HFFc6 (cell line): ENCODE measurements at places on chromosomes 4 and X. TPM values are rescaled to one million over a fixed set of nuclear protein-coding genes. Genes with fewer than 3 reads are reported as not detected.

Gene BTK
- total RNA-seq: not detected in 3 replicates

Gene NEIL3
- total RNA-seq: 4.3 to 9.3 TPM (median 7.8 TPM) in 3 replicates

Gene ANOS1
- 0.05 to 0.09 TPM in 2 of 3 replicates, not detected in the other for total RNA-seq

Gene FAT4
- total RNA-seq: 11.3 and 16.0 TPM in 2 replicates

Gene STPG2
- total RNA-seq: not detected in 3 replicates

DNA sequence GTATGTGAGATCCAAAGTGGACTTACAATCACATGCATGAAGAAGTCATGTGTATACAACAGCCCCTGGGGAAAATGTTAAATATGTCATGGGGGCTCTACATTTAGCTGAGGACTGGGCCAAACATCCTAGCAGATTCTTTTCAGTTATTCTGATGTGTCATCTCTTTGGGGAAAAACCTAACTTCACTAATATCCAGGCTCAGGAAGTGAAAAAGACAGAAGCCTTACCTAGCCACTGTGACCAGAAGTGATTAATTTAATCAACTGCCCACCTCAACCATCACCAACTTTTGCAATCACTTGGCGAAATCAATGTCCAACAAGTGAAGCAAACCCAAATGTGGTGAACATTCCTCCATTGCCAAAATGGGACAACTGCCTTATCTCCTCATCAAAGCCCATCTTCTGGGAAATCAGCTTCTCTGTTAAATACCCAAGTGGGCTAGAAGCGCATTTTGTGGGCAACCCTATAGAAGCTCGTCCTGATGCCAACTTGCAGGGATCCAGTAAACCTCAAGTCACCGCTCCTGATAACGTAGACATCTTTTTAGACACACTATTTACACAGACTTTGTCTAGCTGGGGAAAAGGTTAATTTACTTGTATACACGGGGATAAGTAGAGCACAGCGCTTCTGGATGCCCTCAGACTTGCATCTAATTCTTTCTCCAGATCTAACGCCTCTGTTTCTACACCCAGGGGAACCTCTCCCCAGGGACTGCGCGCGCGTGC, 1.4 kb upstream of the HHIP start:
- DNase-seq: no peak
- no peak overlapping the region for H3K27ac ChIP-seq
- no peak overlapping the region; the same call in 1 of the 2 replicates for H3K4me3 ChIP-seq
- no peaks in the 10 kb centered on the region for H3K36me3 ChIP-seq

DNA sequence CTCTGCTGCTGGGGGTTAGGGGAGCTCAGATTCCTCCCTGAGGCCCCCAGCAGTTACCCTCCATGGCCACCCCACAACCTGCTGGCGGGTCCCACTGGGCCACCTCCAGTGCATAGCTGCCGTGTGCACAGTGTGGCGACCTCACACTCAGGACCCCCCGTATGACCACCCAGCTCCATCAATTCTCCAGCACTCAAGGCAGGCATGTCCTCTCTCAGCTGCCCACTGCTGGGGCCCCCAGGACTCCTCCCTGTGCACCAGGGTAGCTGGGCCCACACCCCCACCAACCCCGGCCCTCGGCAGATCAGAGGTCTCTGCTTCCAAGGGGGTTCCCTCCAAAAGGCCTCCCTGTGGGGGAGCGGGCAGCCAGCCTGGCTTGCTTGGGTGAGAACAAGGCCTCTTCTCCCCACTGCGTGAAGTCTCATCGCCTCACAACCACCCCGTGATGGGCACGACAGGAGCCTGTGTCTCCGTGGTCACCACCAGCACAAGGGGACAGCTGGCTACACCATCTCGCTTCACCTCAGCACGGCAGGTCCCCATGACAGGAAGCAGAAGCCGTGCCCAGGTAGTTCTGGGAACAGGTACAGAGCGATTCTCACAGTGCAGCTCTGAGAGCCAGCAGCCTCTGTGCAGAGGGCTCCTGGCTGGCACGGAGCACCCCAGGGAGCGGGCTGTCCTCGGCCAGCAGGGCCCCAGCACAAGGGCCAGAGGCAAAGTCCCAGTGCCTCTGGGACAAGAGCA, 4.6 kb upstream of the HAUS3 start:
- H3K36me3 ChIP-seq: no peaks in the 10 kb centered on the region
- no peak overlapping the region for H3K4me3 ChIP-seq
- H3K27ac ChIP-seq: no peak overlapping the region
- peaks cover 25% of the 10 kb centered on the region for H3K4me1 ChIP-seq

- H3K27ac ChIP-seq: no peak overlapping the region
- H3K27me3 ChIP-seq: no peaks in the 10 kb centered on the region; the same call in 1 of the 2 replicates
- DNase-seq: no peak
- H3K4me1 ChIP-seq: no peaks in the 10 kb centered on the region
- H3K4me3 ChIP-seq: no peak overlapping the region
These were observed 143.5 kb upstream of the PBDC1 start for GRCh38 chrX:76029385-76029784.

GRCh38 chr4:117466388-117466787, 381.0 kb upstream of the TRAM1L1 start:
- no peak overlapping the region for H3K27ac ChIP-seq
- H3K27me3 ChIP-seq: peaks cover 1% of the 10 kb centered on the region; the same call in 1 of the 2 replicates
- no peaks in the 10 kb centered on the region for H3K36me3 ChIP-seq

DNA sequence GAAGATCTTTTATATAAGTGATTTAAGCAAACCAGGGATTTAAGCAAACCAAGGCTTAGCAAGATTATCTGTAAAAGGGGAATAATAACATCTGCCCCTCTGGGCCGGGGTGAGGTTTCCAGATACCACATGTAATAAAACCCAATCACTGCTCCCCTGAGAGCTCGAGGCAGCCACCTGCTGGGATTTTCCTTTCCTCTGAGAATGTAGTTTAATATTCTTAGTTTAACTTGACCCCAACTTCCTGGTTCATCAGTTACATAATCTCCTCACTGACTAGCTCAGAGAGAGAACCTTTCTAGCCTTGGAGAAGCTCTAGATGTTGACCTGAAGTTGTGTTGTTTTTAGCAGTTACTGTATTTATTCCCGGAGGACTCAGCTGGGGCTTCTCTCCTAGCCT, 322.4 kb downstream of the ARHGAP10 start:
- H3K36me3 ChIP-seq: no peaks in the 10 kb centered on the region; the same call in 1 of the 2 replicates
- no peak overlapping the region for H3K27ac ChIP-seq
- no peak for DNase-seq
- peaks cover 20% of the 10 kb centered on the region for H3K4me1 ChIP-seq
- no peak overlapping the region for H3K4me3 ChIP-seq

DNA sequence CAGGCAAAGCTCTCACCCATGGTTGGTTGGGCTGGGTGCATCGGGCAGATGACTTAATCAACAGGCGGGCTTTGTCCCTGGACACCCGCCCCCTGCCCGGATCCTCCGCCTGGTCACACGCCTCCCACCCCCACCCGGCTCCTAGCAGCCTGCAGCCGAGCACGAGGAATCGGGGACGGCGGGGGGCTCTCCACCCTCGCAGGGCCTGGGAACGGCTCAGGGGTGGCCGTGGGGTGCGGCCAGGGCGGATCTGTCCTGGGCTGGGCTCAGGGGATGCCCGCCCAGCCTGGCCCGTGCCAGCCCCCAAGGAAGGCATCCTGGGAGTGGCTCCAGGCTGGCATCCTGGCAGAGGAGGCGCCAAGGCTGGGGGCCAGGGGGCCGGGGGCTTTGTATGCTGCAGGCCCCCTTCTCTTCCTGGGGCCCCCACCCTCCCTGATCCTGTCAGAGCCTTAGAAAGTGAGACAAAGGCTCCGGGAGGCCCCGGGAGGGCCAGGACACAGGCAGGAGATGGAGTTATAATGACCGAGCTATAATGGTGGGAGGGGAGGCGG, 32.5 kb upstream of the FGFR3 start:
- no peaks in the 10 kb centered on the region for H3K36me3 ChIP-seq
- peaks cover 3% of the 10 kb centered on the region; the same call in 1 of the 2 replicates for H3K27me3 ChIP-seq
- no peak overlapping the region for H3K27ac ChIP-seq
- H3K4me1 ChIP-seq: no peaks in the 10 kb centered on the region
- DNase-seq: no peak

DNA sequence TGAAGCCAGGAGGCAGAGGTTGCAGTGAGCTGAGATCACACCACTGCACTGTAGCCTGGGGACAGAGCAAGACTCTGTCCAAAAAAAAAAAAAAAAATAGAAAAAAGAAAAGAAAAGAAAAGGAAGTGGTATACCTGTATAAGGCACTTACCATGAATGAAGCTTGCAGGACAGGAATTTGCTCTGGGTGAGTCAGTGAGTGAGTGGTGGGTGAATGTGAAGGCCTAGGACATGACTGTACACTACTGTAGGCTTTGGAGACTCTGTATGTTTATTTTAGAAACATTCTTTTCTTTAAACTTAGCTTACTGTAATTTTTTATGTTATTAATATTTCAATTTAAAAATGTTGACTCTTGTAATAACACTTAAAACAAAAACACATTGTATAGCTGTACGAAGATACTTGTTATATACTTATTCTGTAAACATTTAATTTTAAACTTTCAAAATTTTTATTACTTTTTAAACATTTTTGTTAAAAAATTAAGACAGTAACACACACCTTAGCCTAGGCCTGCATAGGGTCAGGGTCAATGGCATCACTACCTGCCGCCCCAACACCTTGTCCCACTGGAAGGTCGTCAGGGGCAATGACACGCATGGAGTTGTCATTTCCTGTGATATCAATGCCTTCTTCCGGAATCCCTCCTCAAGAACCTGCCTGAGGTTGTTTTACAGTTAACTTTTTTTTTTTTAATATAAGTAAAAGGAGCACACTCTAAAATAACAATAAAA, 78.7 kb downstream of the CLNK start:
- no peaks in the 10 kb centered on the region; the same call in 1 of the 2 replicates for H3K27me3 ChIP-seq
- peaks cover 47% of the 10 kb centered on the region for H3K4me1 ChIP-seq
- 0 out of 2 replicates have a peak, but pooled peaks cover 11% of the 10 kb centered on the region for H3K36me3 ChIP-seq
- peak overlapping the region; percentile 54; the same call in 1 of the 2 replicates for H3K27ac ChIP-seq
- DNase-seq: peak; percentile 83

- H3K27ac ChIP-seq: no peak overlapping the region
- peaks cover 2% of the 10 kb centered on the region for H3K27me3 ChIP-seq
- H3K36me3 ChIP-seq: no peaks in the 10 kb centered on the region
- no peaks in the 10 kb centered on the region for H3K4me1 ChIP-seq
- no peak overlapping the region for H3K4me3 ChIP-seq
These were observed 351.5 kb upstream of the EMCN start for GRCh38 chr4:100869276-100869675.

DNA sequence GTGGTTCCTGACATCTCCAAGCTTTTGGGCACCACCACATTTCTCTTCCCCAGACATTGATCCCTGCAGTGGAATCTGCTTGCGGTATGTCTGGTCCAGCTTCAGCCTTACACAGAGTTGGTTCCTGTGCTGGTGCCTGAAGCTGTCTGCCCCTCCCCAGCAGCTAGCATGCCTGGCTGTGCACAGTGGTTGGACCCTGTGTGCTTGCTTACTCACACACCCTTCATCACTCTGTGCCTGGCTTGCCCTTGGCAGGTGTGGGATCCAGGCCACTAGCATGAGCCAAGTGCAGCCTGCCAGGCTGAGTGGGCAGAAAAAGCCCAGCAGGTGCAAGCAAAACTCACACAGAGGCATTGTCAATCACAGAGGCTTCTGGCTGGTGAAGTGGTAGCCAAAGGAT, 473.8 kb downstream of the ACTRT1 start:
- H3K36me3 ChIP-seq: no peaks in the 10 kb centered on the region
- H3K27me3 ChIP-seq: no peaks in the 10 kb centered on the region; the same call in 1 of the 2 replicates
- H3K4me1 ChIP-seq: no peaks in the 10 kb centered on the region
- DNase-seq: no peak
- no peak overlapping the region for H3K27ac ChIP-seq
- no peak overlapping the region for H3K4me3 ChIP-seq
